Activated CD4-positive, alpha-beta T cell treated with anti-CD3 and anti-CD28 coated beads for 36 hours (primary cell): ENCODE measurements at places on chromosomes 12 and 14. TPM values are rescaled to one million over a fixed set of nuclear protein-coding genes. Genes with fewer than 3 reads are reported as not detected.

The HOXC9 gene
- total RNA-seq, result not detected

The CIROP gene
- total RNA-seq, result not detected

The INSM2 gene
- total RNA-seq, result not detected

The E2F7 gene
- 6.0 TPM for total RNA-seq
